ENCODE measurements at places on chromosomes 5 and 9.

DNA sequence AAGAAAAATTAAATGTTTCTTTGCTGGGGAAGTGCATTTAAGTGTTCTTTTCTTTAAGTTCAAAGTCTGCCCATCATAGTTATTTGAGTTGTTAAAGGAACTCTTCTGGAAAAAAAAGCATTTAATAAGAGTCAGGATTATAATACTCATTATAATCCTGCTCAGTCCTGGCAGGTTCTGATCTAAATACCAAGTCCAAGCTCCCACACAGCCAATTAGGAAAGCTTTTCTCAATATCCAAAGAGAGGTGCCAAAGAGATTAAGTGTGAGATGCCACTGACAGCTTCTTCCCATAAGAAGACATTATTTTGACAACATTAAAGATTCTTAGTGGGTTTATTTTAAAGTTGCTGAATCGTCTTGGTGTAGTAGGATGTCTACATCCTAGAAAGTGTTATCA, 235.2 kb upstream of the DAB2 start:
- no peak for DNase-seq

- DNase-seq: no peak
These were observed 40.1 kb upstream of the TLX3 start for GRCh38 chr5:171268700-171269620.

GRCh38 chr9:74006935-74007334, 490.2 kb upstream of the RORB start:
- no peak for DNase-seq

DNA sequence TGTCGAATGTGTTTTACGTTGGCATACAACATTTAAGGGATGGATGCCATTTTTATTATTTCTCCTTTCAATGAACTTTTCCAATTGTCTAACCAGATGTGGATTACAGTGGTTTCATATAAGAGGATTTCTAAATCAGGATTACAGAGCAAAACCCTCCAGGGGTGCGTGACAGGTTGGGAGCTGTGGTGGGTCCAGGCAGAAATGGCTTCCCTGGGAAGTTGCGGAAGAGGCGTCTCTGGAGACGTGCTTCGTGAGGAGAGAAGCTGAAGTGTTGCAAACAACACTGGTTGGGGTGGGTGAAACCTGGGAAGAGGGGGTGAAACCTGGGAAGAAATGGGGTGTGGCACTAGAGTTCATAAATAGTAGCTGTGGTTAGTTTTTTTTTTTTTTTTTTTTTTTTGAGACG, 4.5 kb upstream of the RPL26L1 start:
- DNase-seq: no peak
